Right ventricle myocardium inferior (tissue), 1 donor: ENCODE measurements at places on chromosomes 1 and 21. TPM values are rescaled to one million over a fixed set of nuclear protein-coding genes. Genes with fewer than 3 reads are reported as not detected.

DNA sequence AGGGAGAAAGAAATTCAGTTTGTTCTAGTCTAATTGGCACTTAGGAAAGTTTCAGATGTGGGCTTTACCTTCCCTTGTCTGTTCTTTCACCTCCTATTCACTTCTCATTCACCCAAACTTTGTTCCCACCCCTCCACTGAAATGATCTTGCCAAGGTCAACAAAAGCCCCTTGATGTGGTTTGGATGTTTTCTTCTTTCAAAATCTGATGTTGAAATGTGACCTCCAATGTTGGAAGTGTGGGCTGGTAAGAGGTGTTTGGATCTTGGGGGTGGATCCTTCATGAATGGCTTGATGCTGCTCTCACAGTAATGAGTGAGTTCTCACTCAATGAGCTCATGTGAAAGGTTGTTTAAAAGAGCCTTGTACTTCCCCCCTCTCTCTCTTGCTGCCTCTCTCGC lies 379.3 kb downstream of the HHIPL2 start:
- DNase-seq, result no peak

The LCE1E gene
- not detected for total RNA-seq

- DNase-seq, result no peak
These were observed 646 bp downstream of the MAPKAPK2 start for GRCh38 chr1:206685334-206685768.

GRCh38 chr1:57254022-57254421 lies 169.8 kb downstream of the DAB1 start:
- DNase-seq, result no peak

The MAP1LC3C gene
- total RNA-seq, result 0.19 TPM

GRCh38 chr1:226948480-226948879 lies 8.4 kb downstream of the COQ8A start:
- DNase-seq, result no peak
